Urinary bladder (tissue), 4 donors: ENCODE measurements at places on chromosomes 1 and 21. TPM values are rescaled to one million over a fixed set of nuclear protein-coding genes. Genes with fewer than 3 reads are reported as not detected.
A peak's percentile ranks its signal among the peaks of the same experiment; 100 is the strongest.

The LCE1D gene
- polyA plus RNA-seq = not detected

- DNase-seq = no peak
Measured at GRCh38 chr1:4768553-4768952, 114.1 kb downstream of the AJAP1 start.

DNA sequence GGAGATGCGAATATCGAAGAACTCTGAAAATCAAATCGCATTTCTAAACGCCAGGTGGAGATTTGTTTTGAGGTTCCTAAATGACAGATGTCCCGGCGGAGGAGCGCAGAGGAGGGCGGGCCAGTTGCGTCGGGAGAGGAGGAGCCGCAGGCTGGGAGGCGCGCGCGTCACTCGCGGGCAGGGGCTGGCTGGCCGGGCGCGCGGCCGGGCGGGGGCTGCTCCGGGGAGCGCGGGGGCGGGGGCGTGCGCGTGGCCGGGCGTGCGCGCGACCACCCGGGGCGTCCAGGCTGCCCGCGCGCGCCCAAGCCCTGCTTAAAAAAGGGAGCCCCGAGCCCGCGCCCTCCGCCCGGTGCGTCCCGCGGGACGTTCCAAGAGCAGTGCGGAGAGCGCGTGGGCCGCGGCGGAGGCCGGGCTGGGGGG, 47.3 kb downstream of the H3-3A start:
- peak; percentile 66 for DNase-seq

DNA sequence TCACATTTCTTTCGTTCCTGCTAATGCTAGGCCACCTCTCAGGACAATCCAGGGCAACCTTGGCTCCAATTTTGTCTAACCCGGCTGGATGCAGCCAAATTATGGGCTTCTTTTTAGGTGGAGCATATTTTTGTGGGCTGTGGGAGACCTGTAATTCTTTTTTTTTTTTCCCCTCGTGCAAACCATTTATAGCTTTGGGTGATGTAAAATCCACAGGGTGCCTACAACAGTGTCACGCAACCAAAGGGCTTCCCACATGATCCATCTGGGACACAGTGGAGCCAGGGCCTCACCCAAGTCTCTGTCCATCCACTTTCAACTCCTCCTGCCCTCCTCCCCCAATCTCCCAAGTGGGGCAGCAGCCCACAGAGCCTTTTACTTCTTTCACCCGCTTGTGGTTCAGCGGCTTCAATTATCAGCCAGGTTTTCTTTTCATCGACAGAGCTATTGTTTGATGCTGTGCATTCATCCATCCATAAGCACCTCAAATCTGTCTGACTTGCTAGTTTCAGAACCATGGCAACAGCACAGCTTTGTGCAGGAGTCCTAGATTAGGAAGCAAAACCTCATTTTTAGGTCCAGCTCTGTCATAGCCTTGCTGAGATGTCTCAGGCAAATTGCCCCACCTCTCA, 10.0 kb upstream of the OVAAL start:
- DNase-seq = no peak
